ENCODE measurements at places on chromosomes 11 and 22.

- DNase-seq, result no peak
These were observed 452.7 kb upstream of the CNTN5 start for GRCh38 chr11:98568013-98568412.

GRCh38 chr11:73221451-73221850, 3.4 kb downstream of the P2RY2 start:
- no peak for DNase-seq

- DNase-seq, result no peak
These were observed 14.1 kb downstream of the TNKS1BP1 start for GRCh38 chr11:57310630-57311086.

DNA sequence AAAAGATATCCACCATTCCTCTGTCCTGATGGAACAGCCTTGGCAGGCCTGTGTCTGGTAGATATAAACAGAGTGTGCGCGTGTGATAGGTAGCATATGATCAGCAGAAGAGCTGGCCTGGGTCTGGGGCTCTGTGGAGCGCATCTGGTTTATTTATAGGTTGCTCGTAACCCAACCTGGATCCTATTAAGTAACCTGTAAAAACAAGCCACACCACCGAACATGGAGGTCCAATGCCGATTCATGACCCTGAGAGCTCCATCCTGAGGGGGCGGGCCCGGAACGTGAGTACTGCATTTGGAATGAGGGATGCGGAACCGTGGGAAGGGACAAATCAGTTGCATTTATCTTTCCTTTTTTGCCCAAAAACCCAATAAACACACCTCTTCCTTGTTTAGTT, 31.9 kb upstream of the APOL5 start:
- DNase-seq, result no peak

Data from activated T-helper 1 cell treated with anti-CD3 and anti-CD28 coated beads, Interleukin-2, amount 50 U/mL, for 16 hours (primary cell).